NCI-H526 treated with DMSO at 0.1 percent for 48 hours (cell line): ENCODE measurements at places on chromosomes 4 and X.

GRCh38 chr4:4625488-4625887 lies 83.6 kb upstream of the STX18 start:
- DNase-seq, result no peak

DNA sequence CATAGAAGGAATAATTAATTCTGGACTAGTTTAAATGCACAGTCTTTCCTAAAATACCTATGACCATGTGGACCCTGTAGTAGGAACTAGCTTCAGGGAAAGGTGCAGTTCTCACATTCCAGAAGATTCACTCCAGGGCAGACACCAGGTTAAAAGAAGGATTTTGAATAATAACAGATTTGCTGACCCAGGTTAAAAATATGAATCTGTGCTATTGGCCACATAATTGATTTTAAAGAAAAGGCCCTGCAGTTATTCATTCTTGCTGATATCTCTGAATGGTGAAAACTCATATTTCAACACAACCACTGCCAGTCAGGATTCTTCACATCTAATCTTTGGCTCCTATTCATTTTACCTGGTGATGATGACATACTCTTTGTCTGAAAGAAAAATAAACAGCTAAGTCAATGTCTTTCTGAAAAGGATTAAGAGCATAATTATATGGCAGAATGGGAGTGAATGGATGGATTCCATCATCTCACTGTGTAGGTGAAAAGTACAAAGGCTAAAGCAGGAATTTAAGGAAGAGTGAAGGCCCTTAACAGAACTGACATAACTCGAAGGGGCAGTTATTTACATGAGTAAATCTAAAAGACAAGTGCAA lies 432.8 kb downstream of the PDGFC start:
- no peak for DNase-seq

GRCh38 chr4:38306482-38307071 lies 346.4 kb downstream of the PTTG2 start:
- no peak for DNase-seq

GRCh38 chr4:186881521-186882220 lies 158.0 kb upstream of the FAT1 start:
- no peak for DNase-seq

DNA sequence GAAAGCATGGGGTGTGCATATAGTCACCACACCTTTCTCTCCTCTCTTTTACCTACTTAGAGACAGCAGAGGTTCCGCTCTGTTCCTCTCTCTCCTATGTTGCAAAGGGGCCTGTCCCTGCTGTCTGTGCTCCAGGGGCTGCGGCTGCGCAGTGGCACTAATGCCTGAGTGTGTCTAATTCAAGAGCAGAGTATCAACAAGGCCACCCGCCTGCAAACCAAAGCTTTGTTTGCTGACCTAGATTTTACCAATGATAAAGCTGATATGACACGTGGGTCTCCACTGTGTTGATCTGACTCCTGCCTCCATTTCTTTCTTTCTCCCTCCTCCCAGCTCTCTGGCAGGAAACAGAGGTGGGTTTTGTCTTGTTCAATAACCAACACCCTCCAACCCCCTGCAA lies 74.9 kb downstream of the NSG1 start:
- DNase-seq, result peak; percentile 65
